ENCODE measurements at places on chromosomes 7 and 10.

GRCh38 chr10:91591797-91592174 is 41.1 kb downstream of the PPP1R3C start:
- no peak overlapping the region for H3K27ac ChIP-seq
- H3K36me3 ChIP-seq = no peaks in the 10 kb centered on the region
- no peaks in the 10 kb centered on the region for H3K4me1 ChIP-seq
- DNase-seq = no peak
- no peaks in the 10 kb centered on the region for H3K27me3 ChIP-seq

GRCh38 chr10:10515479-10516204 is 502.0 kb upstream of the CELF2 start:
- DNase-seq = no peak
- no peak overlapping the region for H3K4me3 ChIP-seq
- H3K27ac ChIP-seq = no peak overlapping the region
- H3K4me1 ChIP-seq = no peaks in the 10 kb centered on the region
- H3K36me3 ChIP-seq = no peaks in the 10 kb centered on the region

- H3K36me3 ChIP-seq = no peaks in the 10 kb centered on the region
- H3K27ac ChIP-seq = no peak overlapping the region
- no peak overlapping the region for H3K4me3 ChIP-seq
- DNase-seq = no peak
Observed at GRCh38 chr10:71715860-71716259, 3.7 kb downstream of the C10orf105 start.

DNA sequence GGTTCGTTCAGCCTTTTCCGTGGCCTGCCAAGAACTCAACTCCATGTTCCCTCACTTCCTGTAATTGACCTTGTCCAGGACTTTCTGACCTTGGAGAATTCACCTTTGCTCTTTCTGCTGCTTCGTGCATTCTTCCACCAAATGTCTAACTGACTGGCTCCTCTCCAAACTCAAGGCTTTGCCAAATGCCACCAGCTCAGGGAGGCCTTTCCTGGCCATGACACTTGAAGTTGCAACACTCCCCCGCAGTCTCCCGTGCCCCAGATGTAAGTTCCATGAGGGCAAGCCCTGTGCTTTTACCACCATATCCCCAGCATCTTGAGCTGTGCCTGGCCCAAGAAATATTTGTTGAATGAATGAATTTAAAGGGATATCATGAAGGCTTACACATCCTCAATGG is 238.4 kb downstream of the ARHGAP21 start:
- peaks cover 1% of the 10 kb centered on the region for H3K27me3 ChIP-seq
- DNase-seq = no peak
- H3K4me3 ChIP-seq = no peak overlapping the region
- no peak overlapping the region for H3K27ac ChIP-seq

DNA sequence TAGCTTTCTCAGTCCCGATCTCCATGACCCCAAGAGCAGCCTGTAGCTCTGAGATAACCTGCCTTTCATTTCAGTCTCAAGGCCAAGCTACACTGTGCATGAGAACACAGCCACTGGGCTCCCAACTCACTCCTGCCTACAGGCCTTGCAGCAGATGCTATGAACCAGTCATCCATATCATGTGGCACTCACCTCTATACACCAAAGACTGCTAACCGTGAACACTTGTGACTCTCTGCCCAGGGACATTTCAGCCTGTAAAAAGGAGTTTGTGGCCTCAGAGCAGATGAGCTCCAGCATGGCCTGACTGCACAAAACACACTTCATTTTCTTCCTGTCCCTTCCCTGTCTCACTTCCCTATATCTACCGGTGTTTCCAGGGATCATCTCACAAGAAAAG is 56.9 kb upstream of the NPY start:
- no peak overlapping the region for H3K4me3 ChIP-seq
- H3K27ac ChIP-seq = no peak overlapping the region
- H3K27me3 ChIP-seq = peaks cover 48% of the 10 kb centered on the region
- no peak for DNase-seq
- H3K4me1 ChIP-seq = peaks cover 16% of the 10 kb centered on the region
- no peaks in the 10 kb centered on the region for H3K36me3 ChIP-seq

DNA sequence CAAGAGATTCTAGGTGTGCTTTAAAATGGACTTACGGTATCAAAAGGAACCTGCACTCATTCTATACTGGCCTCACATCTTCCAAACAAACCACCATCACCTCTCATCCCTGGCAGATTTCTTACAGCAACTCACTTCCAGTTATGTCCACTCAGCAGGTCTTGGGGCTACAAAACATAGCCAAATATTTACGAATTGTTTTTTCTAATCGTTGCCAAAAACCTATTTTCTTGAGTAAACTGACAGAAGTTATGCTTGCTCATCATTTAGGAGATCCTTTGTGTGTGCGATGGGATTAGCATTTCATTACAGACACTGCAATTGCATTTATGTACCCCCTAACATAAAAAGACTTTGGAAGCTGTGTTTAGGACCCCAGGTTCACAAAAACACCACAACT is 2.7 kb downstream of the KCNMA1 start:
- H3K36me3 ChIP-seq = no peaks in the 10 kb centered on the region
- DNase-seq = no peak
- H3K4me3 ChIP-seq = no peak overlapping the region

DNA sequence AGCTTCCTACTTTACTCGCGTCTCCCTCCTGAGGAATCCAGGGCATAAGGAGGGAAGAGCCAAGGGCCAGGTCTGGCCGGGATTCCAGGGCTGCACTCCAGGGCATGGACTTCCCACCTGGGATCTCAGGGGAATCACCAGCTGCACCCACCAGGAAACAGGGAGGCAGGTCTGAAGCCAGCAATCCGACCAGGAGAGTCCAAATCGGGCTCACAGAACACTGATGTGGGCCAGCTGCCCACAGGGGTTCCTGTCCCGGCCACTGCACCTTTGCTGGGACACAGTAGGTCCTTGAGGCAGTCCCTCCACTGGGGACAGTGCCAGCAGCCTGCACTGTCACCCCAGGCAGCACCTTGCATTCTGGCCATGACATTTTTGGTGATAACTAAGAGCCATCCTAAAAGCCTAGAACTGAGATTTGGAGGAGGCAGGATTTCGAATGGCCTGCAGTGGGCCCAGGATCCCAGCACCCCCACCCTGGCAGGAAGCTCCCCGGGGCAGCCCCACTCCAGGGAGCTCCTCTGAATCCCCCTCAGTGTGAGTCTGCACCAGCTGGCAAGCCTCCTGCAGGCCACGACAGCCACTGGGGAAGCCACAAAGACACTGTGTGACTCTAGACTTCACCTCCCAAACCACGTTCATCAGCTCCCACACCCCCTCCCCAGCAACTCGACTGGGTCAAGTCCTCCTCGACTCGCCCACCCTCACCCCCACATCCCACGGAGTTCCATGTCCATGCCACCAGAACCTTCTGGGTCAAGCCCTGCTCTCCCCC is 71.5 kb upstream of the PPP2R2D start:
- no peak overlapping the region for H3K4me3 ChIP-seq
- no peaks in the 10 kb centered on the region for H3K27me3 ChIP-seq
- no peak overlapping the region for H3K27ac ChIP-seq
- H3K36me3 ChIP-seq = no peaks in the 10 kb centered on the region

DNA sequence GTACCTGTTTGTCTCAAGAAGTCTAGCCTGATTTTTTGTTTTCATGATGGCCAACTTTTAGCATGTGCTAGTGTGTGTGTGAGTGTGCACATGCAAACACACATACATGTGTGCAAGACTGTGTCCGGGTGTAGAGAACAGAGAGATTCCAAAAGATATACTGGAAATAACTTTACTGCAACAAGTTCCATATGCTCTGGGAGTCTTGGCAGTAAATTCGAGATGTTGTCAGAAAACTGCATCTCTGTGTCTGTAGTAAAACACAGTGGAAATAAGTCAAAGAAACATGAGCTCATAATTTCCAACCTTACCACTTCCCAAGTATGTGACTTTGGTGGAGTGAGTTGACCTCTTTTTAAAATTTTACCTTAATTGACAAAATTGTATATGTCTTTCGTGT is 950.8 kb upstream of the C7orf33 start:
- no peaks in the 10 kb centered on the region for H3K27me3 ChIP-seq
- DNase-seq = no peak
- no peak overlapping the region for H3K27ac ChIP-seq
- no peaks in the 10 kb centered on the region for H3K4me1 ChIP-seq

- H3K36me3 ChIP-seq = no peaks in the 10 kb centered on the region
- DNase-seq = no peak
- peaks cover 8% of the 10 kb centered on the region for H3K4me1 ChIP-seq
Observed at GRCh38 chr7:138864667-138865066, 66.7 kb upstream of the ATP6V0A4 start.

DNA sequence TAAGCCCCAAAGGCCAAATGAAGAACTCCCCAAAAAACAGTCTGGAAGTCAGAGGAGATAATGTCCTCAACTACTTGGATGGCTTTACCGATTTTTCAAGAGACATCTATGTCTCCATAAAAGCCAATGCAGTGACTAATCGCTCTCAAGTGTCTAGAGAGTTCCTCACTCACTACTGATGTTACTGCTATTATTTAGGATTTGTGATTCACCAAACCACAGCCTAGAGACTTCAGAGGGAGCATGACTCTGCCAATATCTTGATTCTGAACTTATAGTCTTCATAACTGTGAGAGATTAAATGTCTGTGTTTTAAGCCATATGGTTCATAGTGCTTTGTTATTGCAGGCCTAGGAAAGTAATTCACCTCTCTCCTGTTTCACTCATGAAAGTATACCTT is 160.2 kb downstream of the IPMK start:
- no peaks in the 10 kb centered on the region for H3K4me1 ChIP-seq
- H3K27me3 ChIP-seq = peaks cover 1% of the 10 kb centered on the region
- no peak overlapping the region for H3K27ac ChIP-seq
- no peaks in the 10 kb centered on the region for H3K36me3 ChIP-seq
- no peak for DNase-seq

DNA sequence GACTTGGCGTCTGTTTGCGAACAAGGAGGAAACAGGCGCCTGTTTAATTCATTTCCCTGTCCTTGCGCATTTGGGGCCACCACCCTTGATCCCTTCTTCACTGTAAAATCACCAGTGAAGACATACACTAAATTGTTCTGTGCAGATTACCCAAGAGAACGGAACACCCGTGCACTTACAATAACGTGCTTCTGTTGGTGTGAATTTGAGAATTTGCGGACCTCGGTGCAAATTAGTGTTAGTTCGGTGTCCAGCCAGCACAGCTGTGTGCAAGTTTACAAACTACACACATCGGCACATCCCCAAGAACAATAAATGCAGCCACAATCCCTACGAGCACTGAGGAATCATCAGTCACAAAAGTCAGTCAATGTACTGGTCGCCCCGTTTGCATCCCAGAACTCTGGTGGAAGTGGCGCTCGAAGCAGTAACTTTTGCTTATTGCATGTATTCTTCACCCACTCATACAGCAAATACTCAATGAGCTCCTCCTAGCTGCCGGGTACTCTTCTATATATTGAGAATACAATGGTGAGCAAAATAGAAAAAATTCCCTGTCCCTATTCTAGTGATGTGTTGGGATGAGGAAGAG is 786 bp upstream of the CNOT4 start:
- H3K36me3 ChIP-seq = peaks cover 4% of the 10 kb centered on the region
- DNase-seq = peak; percentile 10
- no peaks in the 10 kb centered on the region for H3K27me3 ChIP-seq
- no peak overlapping the region for H3K27ac ChIP-seq
- H3K4me1 ChIP-seq = peaks cover 11% of the 10 kb centered on the region
- no peak overlapping the region for H3K4me3 ChIP-seq

GRCh38 chr7:122307228-122307621 is 2.7 kb upstream of the FEZF1 start:
- no peaks in the 10 kb centered on the region for H3K36me3 ChIP-seq
- H3K4me3 ChIP-seq = no peak overlapping the region
- H3K4me1 ChIP-seq = peaks cover 2% of the 10 kb centered on the region
- DNase-seq = no peak
- H3K27ac ChIP-seq = no peak overlapping the region
- peaks cover 85% of the 10 kb centered on the region for H3K27me3 ChIP-seq

GRCh38 chr10:57420881-57421280 is 846.8 kb downstream of the IPMK start:
- H3K4me1 ChIP-seq = no peaks in the 10 kb centered on the region
- H3K27me3 ChIP-seq = no peaks in the 10 kb centered on the region
- no peaks in the 10 kb centered on the region for H3K36me3 ChIP-seq
- no peak for DNase-seq

- no peak overlapping the region for H3K4me3 ChIP-seq
- DNase-seq = no peak
- no peaks in the 10 kb centered on the region for H3K4me1 ChIP-seq
- H3K36me3 ChIP-seq = peaks cover 51% of the 10 kb centered on the region
- H3K27ac ChIP-seq = no peak overlapping the region
Observed at GRCh38 chr10:112421731-112422130, 25.0 kb downstream of the ZDHHC6 start.

DNA sequence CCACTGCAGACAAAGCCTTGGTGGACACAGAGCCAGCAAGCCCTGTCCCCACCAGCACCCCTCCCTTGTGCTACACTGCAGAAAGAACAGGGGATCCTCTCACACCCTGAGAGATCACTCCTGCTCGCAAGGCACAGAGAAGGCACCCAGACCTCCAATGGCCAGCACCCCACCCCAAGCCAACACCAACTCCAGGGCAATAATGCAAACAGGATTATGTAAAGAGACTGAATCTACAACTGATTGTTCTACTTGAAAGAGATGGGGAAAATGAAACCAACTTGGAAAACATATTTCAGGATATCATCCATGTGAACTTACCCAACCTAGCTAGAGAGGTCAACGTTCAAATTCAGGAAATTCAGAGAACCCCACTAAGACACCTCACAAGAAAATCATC is 26.5 kb upstream of the STARD3NL start:
- H3K27ac ChIP-seq = no peak overlapping the region
- H3K4me1 ChIP-seq = no peaks in the 10 kb centered on the region
- H3K4me3 ChIP-seq = no peak overlapping the region
- DNase-seq = no peak

GRCh38 chr7:36653008-36653662 is 71.2 kb downstream of the AOAH start:
- H3K27me3 ChIP-seq = no peaks in the 10 kb centered on the region
- H3K4me3 ChIP-seq = no peak overlapping the region
- no peak overlapping the region for H3K27ac ChIP-seq
- peaks cover 66% of the 10 kb centered on the region for H3K36me3 ChIP-seq

DNA sequence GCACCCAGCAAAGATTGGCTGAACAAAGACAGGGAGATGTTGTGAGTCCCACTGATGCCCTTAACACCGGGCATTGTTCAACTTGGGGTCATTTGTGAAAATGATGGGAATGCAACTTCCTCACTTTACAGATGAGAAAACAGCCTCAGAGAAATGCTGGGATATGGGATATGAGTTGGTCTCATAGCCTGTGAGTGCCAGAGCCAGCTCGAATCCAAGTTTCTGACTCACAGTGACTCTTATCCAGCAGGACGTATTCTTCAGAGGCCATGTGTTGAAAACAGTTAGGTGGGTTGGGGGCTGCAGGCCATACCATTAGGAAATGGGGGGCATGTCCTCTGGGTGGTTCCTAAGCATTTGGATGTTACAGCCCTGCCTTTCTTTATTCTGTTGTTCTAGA is 45.2 kb downstream of the KIAA1217 start:
- no peak overlapping the region for H3K27ac ChIP-seq
- no peaks in the 10 kb centered on the region for H3K4me1 ChIP-seq
- H3K27me3 ChIP-seq = peaks cover 3% of the 10 kb centered on the region
- H3K4me3 ChIP-seq = no peak overlapping the region
- DNase-seq = no peak

GRCh38 chr7:64744680-64745079 is 49.5 kb upstream of the ZNF138 start:
- no peak for DNase-seq
- no peaks in the 10 kb centered on the region for H3K36me3 ChIP-seq
- no peak overlapping the region for H3K27ac ChIP-seq
- no peaks in the 10 kb centered on the region for H3K4me1 ChIP-seq
- no peak overlapping the region for H3K4me3 ChIP-seq

All from activated T-helper 2 cell treated with anti-CD3 and anti-CD28 coated beads, Interferon-gamma antibody, Interleukin-2, Interleukin-4, amounts not matched to agents 10 μg/mL and 5 μg/mL and 100 μg/mL, durations not matched to agents 14 hours and 24 hours and 36 hours (primary cell).